Choroid plexus epithelial cell (primary cell): ENCODE measurements at places on chromosomes 2 and 18.

- DNase-seq = no peak
These were observed 144.9 kb upstream of the NCKAP5 start for GRCh38 chr2:133713049-133713580.

DNA sequence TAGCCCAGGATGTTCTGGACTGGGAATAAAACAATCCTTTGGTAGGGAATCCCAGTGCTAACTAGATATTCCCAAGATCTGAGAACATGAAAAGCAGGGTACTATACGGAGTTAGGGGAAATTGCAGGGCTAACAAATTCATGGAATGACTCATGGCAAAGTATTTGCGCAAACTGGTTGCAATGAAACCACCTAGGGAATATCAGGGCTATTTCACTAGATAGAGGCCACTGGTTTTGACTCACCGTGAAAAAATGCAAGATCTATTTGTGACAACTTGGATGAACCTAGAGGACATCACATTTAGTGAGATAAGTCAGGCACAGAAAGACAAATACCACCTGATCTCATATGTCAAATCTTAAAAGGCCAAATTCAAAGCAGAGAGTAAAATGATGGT lies 233.3 kb downstream of the MBD2 start:
- DNase-seq = peak; percentile 88

- DNase-seq = no peak
These were observed 57.9 kb upstream of the RMDN2 start for GRCh38 chr2:37867166-37867565.

DNA sequence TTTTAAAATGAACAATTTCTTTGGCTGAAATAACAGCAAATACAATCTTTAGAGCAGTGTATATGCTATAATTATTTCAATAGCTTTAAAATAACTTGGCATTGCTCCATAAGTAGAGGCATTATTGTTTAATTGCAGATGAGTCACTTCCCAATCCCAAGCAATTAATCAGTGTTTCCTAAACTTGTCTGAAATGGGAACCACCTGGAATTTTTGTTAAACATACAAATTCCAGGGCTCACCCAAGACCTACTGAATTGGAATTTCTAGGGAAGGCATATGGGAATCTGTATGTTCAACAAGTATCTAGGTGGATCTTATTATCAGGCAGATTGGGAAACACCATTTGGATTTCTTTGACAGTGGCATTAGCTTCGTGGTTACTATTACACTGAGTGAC lies 27.1 kb upstream of the FMNL2 start:
- no peak for DNase-seq

GRCh38 chr2:218180467-218181114 lies 13.8 kb upstream of the CXCR1 start:
- DNase-seq = no peak

GRCh38 chr18:23856466-23857163 lies 157.9 kb upstream of the TTC39C start:
- DNase-seq = peak; percentile 12

GRCh38 chr2:81658227-81658626 lies 1353.7 kb upstream of the LRRTM1 start:
- DNase-seq = no peak

GRCh38 chr2:171482308-171482707 lies 40.0 kb upstream of the CYBRD1 start:
- peak; percentile 16 for DNase-seq

GRCh38 chr2:218259099-218259961 lies 1.5 kb upstream of the GPBAR1 start:
- DNase-seq = peak; percentile 79

GRCh38 chr2:219058541-219059374 lies 2.0 kb downstream of the IHH start:
- DNase-seq = no peak
